Heart right ventricle (tissue), 16 donors: ENCODE measurements at places on chromosomes 2 and 18. TPM values are rescaled to one million over a fixed set of nuclear protein-coding genes. Genes with fewer than 3 reads are reported as not detected.

DNA sequence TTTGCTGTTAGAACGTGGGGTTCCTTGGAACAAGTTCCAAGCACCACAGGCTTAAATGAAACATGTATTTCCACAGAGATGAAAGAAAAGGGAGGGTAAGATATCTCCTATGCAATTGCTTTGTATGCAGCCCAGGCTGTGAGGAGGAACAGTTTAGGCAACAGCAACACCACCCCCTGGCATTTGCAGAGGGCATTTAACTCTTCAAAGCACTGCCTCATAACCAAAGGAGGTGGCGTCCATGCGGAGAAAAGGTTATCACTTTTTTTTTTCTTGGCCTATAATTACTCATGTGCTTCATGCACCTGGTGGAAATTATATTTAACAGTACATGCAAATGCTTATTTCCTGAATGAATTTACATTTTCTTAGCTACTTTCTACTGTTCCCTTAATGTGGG, 286.0 kb downstream of the LPIN1 start:
- no peak for DNase-seq

GRCh38 chr2:25323042-25323514, 18.6 kb downstream of the DNMT3A start:
- no peak for DNase-seq

- DNase-seq, result no peak
These were observed 130.2 kb downstream of the EXOC6B start for GRCh38 chr2:72695676-72696075.

- DNase-seq, result no peak
These were observed 5.5 kb upstream of the ITSN2 start for GRCh38 chr2:24365826-24366225.

DNA sequence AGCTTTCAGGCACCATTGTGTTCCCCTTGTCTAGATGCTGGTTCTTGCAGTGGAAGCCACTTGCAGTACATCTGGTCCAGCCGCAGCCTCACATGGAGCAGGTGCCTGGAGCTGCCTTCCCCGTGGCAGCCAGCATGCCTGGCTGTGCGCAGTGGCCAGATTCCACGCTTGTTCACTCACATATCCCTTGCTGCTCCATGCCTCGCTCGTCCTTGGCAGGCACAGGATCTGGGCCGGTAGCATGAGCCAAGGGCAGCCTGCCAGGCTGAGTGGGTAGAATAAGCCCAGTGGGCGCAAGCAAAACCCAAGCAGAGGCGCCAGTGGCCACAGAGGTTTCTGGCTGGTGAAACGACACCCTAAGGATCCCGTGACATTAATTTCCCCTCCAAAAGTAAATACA, 20.6 kb downstream of the TMX3 start:
- no peak for DNase-seq

DNA sequence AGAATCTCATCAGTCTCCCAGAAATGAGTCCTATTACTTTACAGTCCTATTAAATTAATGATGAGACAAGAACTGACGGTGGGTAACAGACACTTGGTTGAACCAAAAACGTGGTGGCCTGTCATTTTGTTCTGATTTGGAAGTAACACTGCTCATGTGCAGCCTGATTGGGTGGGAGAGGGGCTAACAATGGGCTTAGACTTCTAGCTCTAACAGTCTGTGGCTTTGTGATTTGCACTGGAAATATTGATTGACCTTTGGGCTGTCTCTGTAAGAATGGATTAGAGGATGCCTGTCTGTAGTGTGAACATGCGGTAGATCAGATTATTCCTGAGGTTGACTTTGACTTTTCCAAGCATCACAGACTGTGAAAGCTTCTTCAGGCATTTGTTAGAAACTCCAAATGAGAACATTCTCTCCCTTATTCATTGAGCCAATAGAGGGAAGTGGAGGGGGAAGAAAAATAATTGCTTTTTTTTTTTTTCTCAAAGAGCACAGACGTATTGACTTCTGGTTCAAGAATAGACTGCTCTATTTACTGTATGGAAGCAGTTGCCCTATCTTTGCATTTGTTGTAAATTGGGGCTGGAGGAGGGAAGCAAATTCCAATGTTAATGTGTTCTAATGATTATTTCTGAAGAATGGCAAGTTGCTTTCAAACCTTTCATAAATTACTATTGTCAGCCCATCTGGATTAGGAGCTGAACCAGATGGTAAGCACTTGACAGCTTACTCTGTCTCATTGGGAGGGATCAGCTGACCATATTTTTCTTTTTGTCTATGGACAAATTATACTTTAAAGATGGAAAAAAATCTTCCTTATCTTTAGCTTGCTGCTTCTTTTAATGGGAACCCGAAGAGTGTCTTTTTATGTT, 85.8 kb upstream of the TTN start:
- DNase-seq, result no peak

DNA sequence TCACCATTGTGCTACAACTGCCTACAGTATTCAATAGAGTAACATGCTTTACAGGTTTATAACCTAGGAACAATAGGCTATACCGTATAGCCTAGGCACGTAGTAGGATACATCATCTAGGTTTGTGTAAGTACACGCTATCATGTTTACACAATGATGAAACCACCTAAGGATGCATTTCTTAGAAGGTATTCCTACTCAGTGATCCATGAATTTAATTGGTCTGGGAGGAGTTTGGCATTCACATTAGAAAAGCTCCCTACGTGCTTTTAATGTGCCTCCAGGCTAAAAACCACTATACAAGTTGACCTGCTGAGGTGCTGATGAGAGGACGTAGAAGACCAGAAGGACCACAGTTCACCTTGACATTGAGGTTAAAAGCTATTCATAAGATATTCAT, 154.5 kb upstream of the LRRTM1 start:
- DNase-seq, result no peak

DNA sequence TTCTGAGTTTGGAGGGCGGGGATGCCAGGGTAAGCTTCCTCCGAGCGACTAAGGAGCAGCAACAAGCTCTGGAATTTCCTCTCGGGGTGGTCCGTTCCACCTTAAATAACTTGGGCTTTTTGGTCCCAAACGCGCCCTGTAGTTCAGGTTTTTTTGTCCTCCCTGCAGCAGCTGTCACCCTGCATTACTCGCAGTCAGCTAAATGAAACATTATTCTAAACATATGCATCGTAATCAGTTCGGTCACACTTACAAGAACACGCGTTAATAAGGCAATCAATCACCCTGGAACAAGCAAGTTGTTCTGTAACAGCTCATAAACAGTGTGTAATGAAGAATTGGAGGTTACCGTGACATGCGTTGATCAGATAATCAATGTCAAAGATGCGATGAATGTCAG, 8.3 kb downstream of the EVX2 start:
- no peak for DNase-seq

- no peak for DNase-seq
These were observed 1.3 kb downstream of the ATP9B start for GRCh38 chr18:79070486-79070885.

DNA sequence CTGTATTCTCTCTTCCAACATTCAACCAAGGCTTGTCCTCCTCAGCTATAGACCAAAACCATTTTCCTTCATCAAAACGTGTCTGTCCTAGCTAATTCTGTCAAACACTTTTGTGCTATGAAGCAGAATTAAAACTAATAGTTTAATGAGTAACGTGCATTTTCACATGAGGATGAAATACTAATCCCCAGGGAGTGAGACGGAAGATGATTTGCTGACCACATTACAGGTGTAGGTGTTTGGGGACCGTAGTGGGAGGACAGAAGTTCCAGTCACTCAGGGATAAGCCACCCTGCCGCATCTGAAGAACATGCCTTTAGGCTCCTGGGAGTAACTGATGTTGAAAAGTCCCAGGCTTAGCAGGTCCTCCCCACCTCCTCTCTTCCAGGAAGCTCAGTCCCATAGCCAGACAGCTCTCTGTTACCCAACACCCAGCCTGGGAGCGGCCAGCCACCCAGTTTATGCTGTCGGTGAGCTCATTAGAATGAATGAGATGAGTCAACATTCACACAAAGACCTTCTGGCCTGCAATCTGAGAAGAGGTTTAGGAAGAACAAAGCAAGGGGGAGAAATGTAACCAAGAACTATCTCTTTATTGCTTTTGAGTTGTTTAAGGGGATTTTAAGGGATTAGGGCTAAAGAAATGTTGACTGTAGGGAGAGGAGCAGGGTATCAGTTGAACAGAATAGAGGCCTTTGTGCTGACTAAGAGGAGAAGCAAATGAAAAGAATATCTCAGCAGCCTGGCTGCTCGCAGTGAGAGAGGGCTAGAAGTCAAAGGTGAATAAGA, 122.5 kb downstream of the FOXI3 start:
- DNase-seq, result no peak

- DNase-seq, result no peak
These were observed 84.2 kb upstream of the CD302 start for GRCh38 chr2:159882130-159882745.

The UXS1 gene
- 25.8 TPM for total RNA-seq

The ACMSD gene
- not detected for total RNA-seq

The SCYGR2 gene
- not detected for total RNA-seq

The PROKR1 gene
- not detected for total RNA-seq
